ENCODE measurements at places on chromosomes 5 and 9.
A peak's percentile ranks its signal among the peaks of the same experiment; 100 is the strongest.

- DNase-seq = no peak
Observed at GRCh38 chr5:751496-751895, 33.0 kb downstream of the ZDHHC11B start.

GRCh38 chr5:128052780-128053179 lies 30.8 kb upstream of the SLC12A2 start:
- DNase-seq = no peak

GRCh38 chr5:88244686-88245085 lies 24.0 kb downstream of the TMEM161B start:
- DNase-seq = no peak

GRCh38 chr9:72041775-72042194 lies 18.6 kb downstream of the C9orf57 start:
- DNase-seq = peak; percentile 87

GRCh38 chr5:163172540-163173338 lies 264.7 kb upstream of the CCNG1 start:
- peak; percentile 47 for DNase-seq

GRCh38 chr9:90086101-90086511 lies 481.3 kb downstream of the GADD45G start:
- DNase-seq = no peak

DNA sequence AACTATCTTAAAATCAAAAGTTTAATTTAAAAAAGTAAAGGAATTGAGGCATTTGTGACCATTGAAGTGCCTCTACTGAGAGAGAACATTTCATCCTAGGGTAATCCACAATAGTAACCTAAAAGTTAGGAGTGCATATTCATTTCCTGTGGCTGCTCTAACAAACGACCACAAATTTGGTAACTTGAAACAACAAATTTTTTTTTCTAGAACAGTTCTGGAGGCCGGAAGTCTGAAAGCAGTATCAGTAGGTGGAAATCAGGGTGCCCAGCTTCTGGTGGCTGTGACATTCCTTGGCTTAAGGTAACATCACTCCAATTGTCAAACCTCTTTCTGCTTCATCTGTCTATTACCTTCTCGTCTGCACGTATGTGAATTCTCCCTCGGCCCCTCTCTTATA lies 67.1 kb upstream of the SSBP2 start:
- no peak for DNase-seq

Data from right lobe of liver (tissue), 6 donors.